GDM1 (cell line): ENCODE measurements at places on chromosomes 1 and 21.

DNA sequence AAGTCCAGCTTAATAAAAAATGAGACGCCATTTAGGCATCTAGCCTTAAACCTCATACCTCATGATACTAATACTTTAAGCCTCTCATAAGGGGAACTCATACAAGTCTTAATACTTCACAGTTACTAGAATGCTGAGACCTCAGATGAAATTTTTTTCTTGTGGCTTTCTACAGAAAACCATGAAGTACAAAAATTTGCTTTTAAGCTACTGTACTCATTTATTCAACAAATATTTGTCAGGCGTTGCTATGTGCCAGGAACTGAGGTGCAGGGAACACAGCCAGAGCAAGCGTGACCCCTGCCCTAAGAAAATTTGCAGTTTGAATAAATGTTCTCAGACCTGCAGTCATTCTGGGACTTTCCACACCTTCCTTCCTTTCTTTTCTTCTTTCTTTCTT is 150.6 kb downstream of the MRPL39 start:
- no peak for DNase-seq

GRCh38 chr1:230243583-230244353 is 176.7 kb downstream of the GALNT2 start:
- no peak for DNase-seq

DNA sequence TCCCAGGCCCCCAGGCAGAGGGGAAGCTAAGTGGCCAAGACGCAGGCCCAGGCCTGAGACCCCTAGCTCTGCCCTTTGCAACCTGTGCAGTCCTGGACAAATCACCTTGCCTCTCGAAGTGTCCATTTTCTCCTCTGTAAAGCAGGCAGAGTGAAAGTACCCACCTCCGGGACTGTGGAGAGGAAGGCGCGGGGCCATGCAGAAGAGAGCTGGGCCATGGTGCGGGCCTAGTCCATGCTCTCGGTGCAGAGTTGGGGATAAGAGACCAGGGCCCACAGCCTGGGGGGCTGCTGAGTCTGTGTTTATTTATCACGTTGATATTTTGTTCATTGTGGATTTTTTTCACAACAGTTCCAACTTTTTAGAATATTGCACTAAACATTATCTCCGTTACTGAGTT is 160.2 kb upstream of the VAMP3 start:
- DNase-seq = no peak

- DNase-seq = no peak
These were observed 6.7 kb downstream of the PHC2 start for GRCh38 chr1:33424205-33424604.

- DNase-seq = no peak
These were observed 569.1 kb downstream of the NPHP4 start for GRCh38 chr1:5423109-5423508.

GRCh38 chr1:201660931-201661822 is 122.2 kb downstream of the NAV1 start:
- no peak for DNase-seq

- no peak for DNase-seq
These were observed 1793.2 kb downstream of the NCAM2 start for GRCh38 chr21:22791376-22791775.
